ENCODE measurements at places on chromosomes 5 and 9.

DNA sequence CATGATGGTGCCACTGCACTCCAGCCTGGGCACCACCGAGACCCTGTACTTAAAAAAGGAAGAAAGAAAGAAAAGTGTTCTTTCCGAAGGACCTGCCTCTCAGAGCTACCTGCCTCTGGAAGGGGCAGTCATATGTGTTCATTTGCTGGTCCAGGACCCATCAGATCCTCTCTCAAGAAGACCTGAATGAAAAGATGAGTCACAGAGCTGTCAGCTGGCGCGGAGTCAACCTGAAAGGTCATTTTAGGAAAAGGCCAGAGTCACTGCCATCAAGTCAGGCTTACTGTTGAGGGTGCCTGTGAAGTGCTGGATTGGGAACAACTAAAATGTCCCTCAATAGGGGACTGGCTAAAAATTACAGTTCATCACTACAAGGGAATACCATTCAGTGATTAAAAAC lies 14.9 kb upstream of the HRH2 start:
- DNase-seq: no peak

- no peak for DNase-seq
Measured at GRCh38 chr9:121268598-121268850, 562 bp downstream of the GSN start.

- DNase-seq: no peak
Measured at GRCh38 chr9:36760667-36761420, 188.1 kb downstream of the MELK start.

- DNase-seq: no peak
Measured at GRCh38 chr9:75167281-75167680, 79.0 kb downstream of the OSTF1 start.

GRCh38 chr5:76445063-76445462 lies 42.0 kb downstream of the IQGAP2 start:
- DNase-seq: no peak

DNA sequence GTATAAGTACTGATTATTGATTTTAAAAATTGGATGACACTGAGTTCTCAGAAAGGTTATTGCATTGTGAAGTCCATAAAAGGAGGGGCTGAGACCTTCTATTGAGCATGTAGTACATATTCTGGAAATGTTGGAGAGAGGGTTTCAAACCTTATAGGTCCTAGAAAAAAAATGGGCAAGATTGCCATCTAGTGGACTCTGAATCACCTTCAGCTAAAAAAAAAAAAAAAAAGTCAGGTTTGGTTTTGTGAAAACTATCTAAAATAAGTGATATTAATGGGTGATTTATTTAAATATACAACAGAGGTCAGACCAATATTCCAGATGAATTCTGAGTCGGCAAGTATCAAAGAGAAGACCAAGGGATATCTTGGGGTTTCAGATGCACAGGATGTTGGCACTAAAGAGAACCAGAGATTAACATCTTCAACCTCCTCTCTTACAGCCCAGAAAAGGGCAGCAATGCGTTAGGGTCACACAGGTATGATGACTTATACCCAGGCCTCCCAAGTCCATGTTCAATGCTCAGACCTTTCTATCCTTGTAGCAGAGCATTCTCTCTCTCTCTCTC lies 109.8 kb upstream of the NMUR2 start:
- peak; percentile 24 for DNase-seq

- DNase-seq: no peak
Measured at GRCh38 chr5:143828710-143829109, 16.7 kb downstream of the HMHB1 start.

DNA sequence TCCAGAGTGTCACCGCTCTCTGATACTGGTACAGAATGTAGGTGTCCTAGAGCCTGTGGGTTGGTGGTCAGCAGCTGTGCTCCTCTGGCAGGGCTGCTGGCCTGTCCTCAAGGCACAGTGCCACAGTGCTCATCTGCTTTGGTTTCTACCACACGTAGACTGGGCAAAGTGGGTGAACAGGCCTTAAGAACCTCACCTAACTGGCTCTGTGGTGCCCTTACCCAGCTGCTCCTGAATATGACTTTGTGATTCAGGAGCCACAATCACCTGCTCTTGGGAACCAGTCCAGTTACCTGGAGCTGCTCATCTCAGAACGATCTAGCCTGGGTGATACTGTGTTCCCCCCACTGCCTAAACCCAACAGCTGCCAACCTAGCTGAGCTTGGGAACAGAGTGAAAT lies 6.4 kb downstream of the NOP16 start:
- DNase-seq: no peak

- DNase-seq: no peak
Measured at GRCh38 chr5:67774786-67775185, 440.8 kb upstream of the PIK3R1 start.

DNA sequence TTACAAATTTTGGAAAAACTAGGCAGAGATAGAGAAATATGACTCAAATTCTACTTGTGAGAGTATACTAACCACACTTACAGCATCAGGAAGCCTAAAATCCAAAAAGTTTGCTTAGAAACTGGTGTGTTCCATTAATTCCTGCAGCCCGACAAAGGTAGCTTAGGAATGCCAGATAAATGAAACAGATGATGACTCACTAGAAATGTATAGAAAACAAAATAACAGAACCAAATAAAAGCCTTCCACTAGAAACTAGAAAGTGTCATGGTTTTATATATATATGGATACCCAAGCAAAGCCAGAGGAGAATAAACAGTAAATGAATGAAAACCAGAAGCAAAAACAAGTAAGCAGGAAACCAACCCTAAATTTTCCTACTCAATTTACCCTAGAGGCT lies 272.2 kb upstream of the PRDM9 start:
- no peak for DNase-seq

GRCh38 chr9:123679330-123679987 lies 250.5 kb downstream of the DENND1A start:
- peak; percentile 81 for DNase-seq

DNA sequence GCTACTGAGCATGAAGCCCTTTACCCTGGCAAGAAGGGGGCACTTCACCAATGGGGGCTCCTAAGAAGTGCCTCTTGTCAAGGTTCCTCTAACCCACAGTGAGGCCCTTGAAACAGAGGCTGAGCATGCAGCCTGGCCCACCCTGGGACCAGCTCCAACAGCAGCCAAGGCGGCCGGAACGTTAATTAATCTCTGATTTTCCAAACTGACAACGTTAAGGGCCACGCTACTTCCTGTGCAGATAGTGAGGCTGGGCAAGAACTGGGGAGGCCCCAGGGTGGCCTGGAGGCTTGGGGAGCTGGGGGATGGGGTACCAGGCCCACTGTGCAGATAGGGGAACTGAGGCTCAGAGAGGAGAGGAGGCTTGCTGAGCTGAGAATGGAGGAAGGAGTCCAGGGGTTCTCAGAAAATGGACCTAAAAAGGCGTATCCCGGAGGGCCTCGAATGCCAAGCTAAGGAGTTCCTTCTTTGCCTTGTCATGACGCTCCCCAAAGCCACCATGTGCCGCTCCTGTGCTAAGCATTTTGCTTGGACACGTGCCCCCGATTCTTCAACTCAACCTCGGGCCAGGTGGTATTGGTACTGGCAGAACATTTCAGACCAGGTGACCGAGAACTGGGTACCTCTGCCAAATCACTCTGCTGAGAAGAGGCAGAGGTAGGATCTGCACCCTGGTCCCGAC lies 72.0 kb upstream of the STXBP1 start:
- DNase-seq: no peak

DNA sequence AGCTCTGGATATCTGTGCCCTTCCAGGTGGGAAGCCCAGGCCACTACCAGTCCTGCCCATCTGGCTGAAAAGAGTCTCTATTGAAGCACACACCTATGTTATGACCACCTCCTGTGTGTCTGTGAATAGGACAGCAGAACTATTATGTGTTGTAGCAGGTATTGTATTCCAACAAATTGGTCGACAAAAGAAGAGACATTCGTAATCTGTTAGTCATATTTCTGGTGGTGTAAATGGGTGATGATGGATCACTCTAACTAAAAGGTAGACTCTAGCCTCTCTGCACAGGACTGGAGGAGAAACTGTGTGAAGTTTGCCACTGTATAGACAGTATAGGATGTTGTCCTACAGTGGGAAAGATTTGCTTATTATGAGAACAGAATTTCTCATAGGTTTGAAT lies 416.1 kb downstream of the TMEM38B start:
- DNase-seq: no peak

DNA sequence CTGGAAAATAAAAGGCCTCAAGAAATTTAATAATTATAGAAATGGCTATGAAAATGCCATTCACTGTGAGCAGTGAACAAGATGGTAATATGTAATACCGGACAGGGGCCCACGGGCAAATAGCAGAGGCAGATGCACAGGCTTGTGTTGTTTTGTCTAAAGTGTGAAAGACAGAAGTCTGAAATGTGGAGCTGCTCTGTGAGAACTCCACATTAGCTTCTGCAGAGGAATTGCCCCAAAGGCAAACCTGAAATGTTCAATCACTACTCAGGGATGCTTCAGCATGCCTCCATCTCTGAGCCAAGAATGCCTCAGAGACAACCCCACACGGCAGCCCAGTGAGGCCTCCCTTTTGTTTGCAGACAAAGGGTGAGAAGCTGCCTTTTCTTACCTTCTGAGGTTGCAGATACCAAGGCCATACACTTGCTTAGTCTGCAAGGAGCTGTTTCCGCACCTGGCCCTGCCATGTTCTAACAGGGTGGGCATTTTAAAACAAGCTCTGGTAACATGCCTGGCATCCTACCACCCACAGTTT lies 124.3 kb upstream of the CXCL14 start:
- DNase-seq: no peak

GRCh38 chr5:34570143-34570542 lies 86.0 kb upstream of the RAI14 start:
- no peak for DNase-seq

GRCh38 chr5:58498340-58498942 lies 7.2 kb downstream of the GAPT start:
- peak; percentile 30 for DNase-seq

DNA sequence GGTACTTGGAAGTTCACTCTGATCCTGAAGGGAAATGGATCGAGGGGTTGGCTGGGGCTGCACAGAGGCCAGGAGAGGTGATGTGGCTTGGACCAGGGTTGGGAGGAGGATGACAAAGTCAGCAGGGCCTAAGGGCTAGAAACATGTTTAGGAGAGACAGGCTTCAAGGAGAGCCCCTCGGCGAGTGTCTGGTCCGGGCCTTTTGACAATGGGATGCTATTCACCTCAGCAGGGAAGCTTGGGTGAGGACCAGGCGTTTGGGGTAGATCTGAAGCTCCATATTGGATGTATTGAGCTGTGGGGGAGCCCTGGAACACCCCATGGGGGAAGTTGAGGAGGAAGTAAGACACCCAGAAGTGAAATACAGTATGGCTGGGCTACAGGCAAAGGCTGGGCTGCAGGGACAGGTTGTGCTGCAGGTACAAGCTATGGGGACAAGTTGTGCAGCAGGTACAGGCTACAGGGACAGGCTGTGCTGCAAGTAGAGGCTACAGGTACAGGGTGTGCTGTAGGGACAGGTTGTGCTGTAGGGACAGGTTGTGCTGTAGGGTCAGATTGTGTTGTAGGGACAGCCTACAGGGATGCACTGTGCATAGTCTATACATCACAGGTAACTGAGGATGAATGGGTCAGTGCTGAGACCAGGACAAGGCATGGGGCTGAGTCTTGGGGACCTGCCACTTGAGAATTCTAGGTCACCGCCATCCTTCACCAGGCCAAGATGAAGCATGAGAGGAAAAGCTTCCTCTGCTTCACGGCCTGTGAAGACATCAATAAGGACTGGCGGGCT lies 22.7 kb upstream of the FIBCD1 start:
- DNase-seq: no peak

- DNase-seq: no peak
Measured at GRCh38 chr5:76714751-76715485, 1.0 kb upstream of the F2R start.

GRCh38 chr9:137188086-137188489 lies 272 bp downstream of the ANAPC2 start:
- no peak for DNase-seq

DNA sequence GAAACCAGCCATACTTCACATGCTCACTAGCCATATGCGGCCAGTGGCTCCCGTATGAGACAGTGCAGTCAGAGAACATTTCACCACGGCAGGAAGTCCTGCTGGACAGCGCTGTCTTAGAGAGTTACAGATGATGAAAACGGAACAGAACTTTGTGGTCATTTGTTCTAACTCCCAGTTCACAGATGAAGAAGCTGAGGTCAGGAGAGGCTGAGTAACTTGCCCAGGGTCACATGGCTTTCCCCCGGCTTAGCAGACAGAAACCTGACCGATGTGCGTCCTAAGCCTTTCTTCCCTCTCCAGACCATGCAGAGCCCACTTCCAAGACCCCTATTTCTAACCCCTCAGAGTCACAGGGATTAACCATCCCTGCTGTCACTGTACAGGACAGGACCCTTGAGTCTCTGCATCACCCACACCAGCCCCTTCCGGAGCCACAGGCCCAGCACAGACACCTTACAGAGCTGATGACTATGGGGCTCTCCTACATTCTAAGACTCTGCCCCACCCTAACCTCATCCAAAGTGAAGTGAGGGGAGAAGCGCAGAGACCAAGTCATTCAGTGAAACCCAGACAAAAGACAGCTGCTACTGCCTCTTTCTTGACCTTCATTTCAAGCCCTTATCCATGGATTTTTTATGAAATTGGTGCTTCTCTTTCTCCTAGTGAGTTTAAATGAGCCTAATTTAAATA lies 86.9 kb downstream of the PTPN3 start:
- no peak for DNase-seq

DNA sequence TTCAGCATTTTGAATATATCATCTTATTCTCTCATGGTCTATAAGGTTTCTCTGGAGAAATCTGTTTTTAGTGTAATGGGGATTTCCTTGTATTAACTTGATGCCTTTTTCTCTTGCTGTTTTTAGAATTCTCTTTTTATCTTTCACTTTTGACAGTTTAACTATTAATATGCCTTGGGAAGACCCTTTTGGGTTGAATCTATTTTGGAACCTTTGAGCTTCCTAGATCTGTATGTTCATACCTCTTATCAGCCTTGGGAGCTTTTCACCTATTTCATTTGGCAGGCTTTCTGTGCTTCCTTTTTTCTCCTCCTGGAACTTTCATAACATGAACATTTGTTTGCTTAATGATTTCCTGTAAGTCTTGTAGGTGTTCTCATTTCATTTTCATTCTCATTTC lies 22.2 kb downstream of the RCL1 start:
- DNase-seq: no peak

DNA sequence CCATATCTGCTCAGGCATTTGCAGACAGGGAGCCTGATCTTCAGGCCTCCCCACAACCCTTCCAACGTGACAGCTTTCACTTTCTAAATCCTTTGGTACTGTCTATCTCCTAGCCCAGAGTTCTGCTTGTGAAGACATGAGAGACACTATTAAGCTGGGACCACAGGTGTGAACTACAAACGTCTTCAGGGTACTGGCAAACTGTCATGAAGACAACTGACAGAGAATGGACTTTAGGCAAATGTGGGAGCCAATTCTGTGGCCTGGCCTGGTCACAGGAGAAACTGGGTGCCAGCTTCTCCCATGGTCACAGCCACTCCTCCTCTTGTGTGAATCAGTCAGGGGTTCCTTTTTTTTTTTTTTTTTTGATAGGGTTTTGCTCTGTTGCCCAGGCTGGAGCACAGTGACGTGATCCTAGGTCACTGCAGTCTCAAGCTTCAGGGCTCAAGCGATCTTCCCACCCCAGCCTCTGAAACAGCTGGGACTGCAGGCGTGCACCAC lies 10.4 kb downstream of the TRIM14 start:
- no peak for DNase-seq

- no peak for DNase-seq
Measured at GRCh38 chr9:20373263-20373662, 249.0 kb downstream of the MLLT3 start.
